ENCODE measurements at places on chromosomes 16 and 17.

DNA sequence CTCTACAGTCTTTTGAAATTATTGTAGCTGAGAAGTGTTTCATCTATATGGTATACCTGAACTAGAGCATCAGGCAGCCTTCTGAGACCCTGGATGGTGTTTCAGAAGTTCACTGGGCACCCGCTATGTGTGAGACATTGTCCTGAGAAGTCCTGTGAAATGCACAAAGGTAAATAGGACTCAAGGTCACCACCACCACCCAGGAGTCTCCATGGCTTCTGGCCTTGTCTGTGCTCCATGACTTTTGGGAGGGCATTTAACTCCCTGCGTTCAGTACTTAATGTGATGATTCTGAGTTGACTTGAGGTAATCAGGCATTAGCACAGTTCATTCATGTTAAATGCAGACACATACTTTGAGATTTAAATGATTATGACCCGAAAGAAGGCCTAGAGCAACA is 1.1 kb downstream of the MLYCD start:
- no peak for DNase-seq

GRCh38 chr16:61879306-61879705 is 156.9 kb downstream of the CDH8 start:
- DNase-seq: no peak

DNA sequence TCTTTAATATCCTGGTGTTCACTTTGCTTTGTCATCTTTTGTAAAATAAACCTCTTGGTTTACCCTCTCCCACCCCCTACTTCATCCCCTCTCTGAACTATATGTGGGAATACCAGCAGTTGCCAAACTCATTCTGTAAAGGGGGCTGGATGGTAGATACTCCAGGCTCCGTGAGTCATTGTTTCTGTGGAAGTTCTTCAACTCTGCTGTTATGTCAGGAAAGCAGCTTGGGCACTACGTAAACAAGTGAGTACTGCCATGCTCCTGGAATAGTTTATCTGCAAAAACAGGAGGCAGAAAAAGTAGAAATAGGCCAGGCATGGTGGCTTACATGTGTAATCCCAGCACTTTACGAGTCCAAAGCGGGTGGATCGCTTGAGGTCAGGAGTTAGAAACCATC is 17.6 kb downstream of the MVP start:
- no peak for DNase-seq

GRCh38 chr16:67446968-67447507 is 16.1 kb downstream of the HSD11B2 start:
- DNase-seq: no peak

DNA sequence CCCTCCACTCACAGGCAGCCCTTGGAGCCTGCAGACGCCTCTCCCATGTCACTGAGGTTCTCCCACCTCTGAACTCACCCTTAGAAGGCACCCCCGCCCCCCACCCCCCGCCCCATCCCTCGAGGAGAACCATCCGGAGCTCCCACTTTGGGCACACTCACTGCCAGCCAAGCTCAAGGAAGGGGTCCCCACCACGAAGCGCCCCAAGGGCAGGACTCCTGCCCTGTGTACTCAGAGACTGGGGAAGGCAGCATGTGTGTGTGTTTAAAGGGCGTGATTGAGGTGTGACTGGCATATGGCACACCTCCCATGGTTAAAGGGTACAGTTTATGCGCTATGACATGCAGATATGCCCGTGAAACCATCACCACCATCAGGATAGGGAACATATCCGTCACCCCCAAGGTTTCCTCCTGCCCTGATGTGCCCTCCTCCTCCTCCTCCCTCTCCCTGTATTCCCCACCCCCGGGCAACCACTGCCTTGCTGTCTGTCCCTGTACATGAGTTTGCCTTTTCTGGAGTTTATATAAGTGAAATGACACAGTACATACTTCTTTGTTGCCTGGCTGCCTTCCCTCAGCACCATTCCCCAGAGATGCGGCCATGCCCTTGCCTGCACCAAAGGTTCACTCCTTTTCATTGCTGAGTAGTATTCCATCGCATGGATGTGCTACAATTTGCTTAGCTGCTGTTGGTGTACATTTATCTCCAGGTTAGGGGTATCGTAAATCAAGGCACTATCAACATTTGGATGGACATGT is 14.0 kb upstream of the RBFOX3 start:
- peak; percentile 6 for DNase-seq

GRCh38 chr17:81859906-81860755 is at the start of gene P4HB:
Gene P4HB, minus strand, starts transcription at chr17:81860535. Its CDS starts 64 bp downstream, at chr17:81860471.
- no peak for DNase-seq

GRCh38 chr16:89103156-89103555 is 9.5 kb downstream of the ACSF3 start:
- no peak for DNase-seq

DNA sequence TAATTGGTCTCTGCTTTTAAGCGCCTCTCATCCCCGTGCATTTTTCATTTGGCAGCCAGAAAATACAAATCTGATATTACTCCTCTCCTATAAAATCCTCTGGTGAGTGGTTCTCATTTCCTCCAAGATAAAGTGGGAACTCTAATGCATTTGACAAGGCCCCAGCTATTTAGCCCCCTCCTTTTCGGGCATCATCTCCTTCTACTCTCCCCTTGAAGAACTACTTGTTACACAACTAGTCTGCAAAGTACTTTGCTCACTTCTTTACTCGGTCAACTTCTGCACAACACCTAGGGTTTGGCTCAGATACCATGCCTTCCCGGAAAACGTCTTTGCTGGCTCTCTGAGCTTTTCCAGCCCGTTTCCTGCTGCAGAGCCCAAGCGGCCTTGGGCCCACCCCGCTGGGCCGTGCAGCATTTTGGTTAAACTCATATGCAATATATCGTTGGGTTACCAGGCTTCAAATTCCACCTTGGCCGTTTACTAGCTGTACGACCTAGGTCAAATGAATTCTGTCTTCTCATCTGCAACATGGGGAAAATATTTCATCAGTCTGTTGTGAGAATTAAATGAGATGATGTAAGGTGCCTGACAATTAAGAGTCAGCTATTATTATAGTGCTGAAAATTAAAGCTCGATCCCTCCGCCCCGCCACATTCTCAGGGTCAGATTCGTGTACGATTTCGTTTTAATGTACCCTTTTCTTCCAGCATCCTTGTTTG is 883 bp upstream of the TAF15 start:
- no peak for DNase-seq

All from CD4-positive, alpha-beta T cell treated with Interleukin-4 for 1 hour (primary cell).